ENCODE measurements at places on chromosomes 1 and 21.

GRCh38 chr1:24643363-24644099 is 429 bp downstream of the SRRM1 start:
- peak; percentile 53 for DNase-seq

GRCh38 chr1:54774820-54775498 is 10.6 kb upstream of the PARS2 start:
- DNase-seq = no peak

DNA sequence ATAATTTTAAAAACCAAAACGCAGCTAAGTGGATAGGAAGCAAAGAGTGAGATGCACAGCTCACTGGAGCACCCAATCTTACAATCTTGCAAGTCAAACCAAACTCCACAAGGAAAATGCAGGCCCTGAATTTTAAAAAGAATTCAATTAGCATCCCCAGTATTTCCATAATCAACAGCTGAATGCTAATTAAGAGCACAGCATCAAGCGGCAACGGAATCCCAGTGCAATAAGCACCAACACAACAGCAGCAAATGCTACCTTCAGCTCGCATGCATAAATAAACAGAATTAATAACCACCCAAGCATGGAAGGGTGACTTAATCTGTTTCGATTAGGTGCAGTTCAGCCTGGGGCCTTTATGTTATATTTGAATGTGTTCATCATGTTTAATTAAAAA is 142.9 kb downstream of the SLC45A1 start:
- DNase-seq = no peak

- DNase-seq = no peak
These were observed 38.1 kb upstream of the RAP1GAP start for GRCh38 chr1:21707086-21707840.

- DNase-seq = no peak
These were observed 21.0 kb downstream of the OPRD1 start for GRCh38 chr1:28832966-28833365.

- DNase-seq = no peak
These were observed 25.7 kb downstream of the CRYAA start for GRCh38 chr21:43194303-43195120.

- no peak for DNase-seq
These were observed 263.9 kb downstream of the NTNG1 start for GRCh38 chr1:107404756-107405155.

DNA sequence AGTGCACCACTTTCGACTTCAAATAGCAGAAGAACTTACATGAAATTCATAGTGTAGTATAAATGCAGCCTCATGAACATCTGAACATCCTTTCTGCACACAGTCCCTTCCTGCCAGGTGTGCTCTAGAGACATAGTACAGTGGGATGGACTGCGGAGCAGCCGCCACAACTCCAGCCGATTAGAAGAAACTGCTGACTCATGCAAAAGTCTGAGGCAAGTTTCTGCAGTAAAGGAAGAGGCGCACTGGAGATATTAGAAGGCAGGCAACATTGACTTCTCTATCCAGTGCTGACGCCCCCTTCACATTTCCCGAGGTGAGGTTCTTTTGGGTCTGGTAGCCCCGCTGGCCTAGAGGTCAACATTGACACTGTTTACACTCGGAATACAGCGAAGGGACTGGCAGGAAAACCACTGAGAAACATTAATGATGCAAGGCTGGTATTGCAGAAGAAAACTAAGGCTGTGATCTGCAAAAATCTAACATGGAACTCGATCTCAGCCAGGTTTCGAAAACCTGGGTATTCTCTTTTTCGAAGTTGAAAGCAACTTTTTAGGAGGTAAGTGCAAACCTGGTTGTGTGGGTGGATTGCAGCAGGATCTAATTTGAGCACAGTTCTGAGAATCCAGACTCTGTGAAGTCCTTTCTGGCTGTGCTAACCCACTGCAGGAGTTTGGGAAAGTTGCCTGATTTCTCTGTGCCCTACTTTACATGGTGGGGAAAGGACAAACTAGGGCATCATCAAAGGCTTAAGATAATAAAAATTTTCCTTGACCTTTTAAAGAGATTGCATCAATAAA is 90.7 kb downstream of the CDC7 start:
- no peak for DNase-seq

DNA sequence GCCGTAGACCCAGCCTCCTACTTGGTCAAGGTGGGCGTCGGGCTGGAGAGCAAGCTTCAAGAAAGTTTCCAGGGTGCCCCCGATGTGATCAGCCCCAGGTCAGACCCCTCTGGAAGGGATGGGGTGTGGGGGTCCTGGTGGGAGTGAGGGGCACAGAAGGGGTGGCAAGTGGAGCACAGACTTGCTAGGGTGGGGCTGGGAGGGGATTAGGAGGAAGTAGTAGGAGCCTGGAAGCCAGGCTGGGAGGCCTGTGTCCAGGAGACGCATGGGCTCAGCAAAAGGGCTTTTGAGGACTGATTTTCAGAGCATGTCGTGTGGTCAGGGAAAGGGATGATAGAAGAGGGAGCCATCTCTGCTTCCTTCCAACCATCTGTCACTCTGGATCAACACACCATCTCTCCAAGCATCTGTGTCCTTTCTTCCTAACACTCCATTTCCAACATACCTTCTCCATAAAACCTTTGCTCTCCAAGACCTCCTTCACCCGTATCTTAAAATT is 8.5 kb downstream of the TRIM46 start:
- DNase-seq = no peak

- DNase-seq = no peak
These were observed 76.0 kb upstream of the SOD1 start for GRCh38 chr21:31583498-31583897.
